ENCODE measurements at places on chromosomes 12 and 14.

DNA sequence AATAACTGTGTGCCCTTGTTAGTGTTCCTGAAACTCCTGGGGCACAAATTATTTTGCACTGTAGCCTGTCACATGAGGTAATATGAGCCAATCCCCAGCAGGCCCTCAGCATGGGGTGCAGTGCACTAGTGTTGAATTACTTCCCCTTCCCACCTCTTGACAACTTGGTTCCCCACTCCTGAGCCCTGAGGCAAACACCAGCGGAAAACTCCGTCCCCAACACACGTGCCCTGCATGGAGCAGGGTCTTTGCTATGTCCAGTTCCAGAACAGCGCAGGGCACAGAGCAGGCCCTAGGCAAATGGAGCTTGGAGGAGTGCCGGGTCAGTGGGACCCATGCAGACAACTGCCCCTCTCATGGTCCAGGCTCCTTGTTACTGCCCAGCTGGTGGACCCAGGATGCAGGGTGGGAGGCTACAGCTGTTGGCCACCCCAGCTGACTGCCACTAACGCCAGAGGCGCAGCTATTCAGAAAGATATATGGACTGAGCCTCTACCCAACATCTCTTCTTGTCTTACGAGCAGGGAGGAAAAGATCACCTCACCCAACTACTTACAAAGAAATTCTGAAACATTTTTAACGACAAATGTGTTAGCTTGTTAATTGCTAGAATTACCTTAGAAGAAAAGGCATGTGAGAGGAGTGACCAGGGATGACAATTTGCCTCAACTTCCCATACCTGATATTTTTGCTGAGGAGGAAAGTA, 71.6 kb downstream of the NT5DC3 start:
- DNase-seq = no peak

- DNase-seq = no peak
Measured at GRCh38 chr14:63899953-63900352, 47.1 kb downstream of the SYNE2 start.

DNA sequence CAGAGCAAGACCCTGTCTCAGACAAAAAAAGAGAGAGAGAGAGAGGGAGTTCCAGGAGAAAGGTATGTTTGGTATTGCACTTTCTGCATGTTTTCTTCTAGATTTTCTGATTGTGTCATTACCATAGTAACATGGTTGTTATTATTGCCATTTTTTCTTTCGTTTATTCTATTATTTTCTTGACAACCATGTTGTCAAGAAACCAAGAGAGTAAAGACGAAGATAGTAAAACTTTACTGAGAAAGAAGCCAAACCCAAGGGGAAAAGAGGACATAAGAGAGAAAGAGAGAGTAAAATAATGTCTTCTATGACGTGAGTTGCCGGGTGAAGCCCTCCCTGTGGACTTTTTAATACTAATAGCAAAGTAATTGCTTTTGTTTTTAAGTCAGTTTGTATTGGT, 1186.0 kb upstream of the SEL1L start:
- DNase-seq = no peak

GRCh38 chr12:106585521-106586277, 2.9 kb downstream of the RFX4 start:
- no peak for DNase-seq

DNA sequence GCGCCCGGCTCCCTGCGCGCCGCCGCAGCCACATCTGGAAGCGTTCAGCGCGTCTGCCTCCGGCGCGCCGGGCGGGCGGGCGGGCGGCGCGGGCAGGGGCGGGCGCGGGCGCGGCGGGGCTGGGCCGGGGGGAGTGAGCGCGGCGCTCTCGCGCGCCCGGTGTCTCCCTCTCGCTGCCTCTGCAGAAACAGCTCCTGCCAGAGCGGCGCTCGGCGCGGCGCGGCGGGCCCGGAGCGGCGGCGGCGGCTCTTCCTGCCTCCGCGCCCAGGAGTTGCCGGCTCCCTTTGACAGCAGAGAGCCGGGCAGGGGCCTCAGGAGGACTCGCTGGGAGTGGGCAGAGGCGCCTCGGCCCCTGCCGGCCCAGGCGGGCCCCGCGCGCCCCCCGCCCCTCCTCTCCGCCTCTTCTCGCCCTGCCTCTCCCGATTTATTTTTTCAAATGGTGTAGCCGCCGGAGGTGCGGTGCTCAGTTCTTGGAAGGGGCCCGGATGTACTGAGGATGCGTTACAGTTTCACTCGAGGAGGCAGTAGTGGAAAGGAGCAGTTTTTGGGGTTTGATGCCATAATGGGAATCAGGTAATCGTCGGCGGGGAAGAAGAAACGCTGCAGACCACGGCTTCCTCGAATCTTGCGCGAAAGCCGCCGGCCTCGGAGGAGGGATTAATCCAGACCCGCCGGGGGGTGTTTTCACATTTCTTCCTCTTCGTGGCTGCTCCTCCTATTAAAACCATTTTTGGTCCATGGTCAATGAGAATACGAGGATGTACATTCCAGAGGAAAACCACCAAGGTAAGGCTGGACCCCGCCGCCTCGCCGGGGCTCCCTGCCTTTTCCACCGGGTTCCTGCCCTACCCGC, at the start of gene CACNA1C:
CACNA1C (plus strand) TSS at position 162 of the 853 bp plus-strand sequence; CDS start at position 738, 576 bp downstream.
- DNase-seq = peak; percentile 16

GRCh38 chr14:62304257-62304656, 542.0 kb downstream of the SNAPC1 start:
- DNase-seq = no peak

DNA sequence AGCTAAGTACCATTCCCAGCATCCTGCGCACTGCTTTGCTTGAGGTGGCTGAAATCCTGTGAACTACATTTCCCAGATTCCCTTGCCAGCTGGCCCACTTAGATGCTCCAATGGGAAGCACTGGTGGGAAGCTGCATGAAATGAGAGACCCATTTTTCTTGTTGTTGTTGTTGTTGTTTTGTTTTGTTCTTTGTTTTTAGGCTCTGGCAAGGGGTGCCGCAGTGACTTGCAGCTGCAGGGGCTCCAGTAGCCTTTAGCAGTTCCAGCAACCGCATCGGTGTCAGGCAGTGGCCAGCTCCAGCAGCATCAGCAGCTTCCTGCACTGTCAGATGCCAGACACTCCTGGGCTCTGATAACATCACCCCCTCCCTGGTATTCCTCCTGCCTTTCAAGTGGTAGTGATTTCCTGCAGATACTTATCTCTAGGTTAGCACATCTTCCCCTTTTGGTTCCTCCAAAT, 8.8 kb upstream of the EGLN3 start:
- no peak for DNase-seq

DNA sequence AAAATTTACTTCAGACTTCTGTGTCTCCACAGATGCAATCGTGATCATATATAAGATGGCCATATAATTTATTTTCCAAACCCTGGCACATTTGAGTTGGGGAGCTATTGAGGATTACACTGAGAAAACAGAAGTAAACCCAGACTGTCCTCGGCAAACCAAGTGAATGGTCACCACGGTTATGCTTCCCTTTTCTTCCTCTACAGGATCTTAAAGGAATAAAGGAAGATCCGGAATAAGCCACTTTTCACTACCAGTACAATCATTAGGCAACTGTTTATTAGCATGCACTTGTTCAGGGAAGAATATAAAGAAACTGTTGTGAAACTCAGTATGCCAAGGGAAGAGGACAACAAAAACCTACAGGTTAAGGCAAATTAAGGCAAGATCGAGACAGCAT, 27.6 kb downstream of the SBNO1 start:
- no peak for DNase-seq

- no peak for DNase-seq
Measured at GRCh38 chr12:67526129-67526528, 122.4 kb upstream of the DYRK2 start.

GRCh38 chr14:20807304-20808161, 4.9 kb upstream of the RNASE1 start:
- no peak for DNase-seq

DNA sequence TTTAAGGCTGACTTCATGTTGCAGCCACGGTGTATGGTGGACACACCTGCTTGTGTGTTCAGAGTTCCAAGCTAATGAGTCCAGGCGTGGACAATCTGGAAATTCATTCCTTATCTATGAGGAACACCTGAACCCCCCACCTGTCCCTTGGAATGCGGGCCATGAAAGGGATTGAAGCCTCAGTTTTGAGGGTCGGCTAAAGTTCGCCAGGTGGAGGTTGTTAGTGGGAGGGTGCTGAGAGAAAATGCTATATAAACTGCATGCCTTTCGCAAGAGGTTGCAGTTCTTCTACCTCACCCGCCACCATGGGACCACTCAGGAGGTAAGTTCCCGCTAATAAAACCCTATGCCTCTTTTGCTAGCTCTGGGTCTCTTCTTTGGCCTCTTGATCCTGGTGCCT, 348.0 kb downstream of the BCL11B start:
- no peak for DNase-seq

- no peak for DNase-seq
Measured at GRCh38 chr12:99154216-99154982, 493.2 kb upstream of the GARIN6 start.

- no peak for DNase-seq
Measured at GRCh38 chr12:6778217-6778573, 5.9 kb downstream of the LAG3 start.

GRCh38 chr12:33006106-33006505, 109.5 kb upstream of the PKP2 start:
- DNase-seq = no peak

DNA sequence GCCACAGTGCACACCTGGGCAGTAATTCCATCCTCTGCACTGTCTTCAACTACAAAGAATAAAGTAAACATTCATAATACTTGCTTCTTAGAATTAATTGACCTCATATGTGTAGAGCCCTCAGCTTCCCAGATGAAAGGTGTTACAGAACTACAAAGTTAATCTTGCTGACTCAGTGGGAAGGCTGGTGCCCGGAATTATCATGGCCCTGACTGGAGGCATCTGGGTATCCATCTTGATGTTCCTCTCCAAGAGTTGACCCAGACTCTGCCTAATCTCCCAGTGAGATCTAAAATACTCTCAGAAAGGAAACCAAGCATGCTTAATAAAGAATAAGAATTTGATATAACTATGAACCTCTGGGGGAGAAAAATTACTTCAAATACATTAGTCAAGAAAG, 147.0 kb upstream of the ARID2 start:
- no peak for DNase-seq

DNA sequence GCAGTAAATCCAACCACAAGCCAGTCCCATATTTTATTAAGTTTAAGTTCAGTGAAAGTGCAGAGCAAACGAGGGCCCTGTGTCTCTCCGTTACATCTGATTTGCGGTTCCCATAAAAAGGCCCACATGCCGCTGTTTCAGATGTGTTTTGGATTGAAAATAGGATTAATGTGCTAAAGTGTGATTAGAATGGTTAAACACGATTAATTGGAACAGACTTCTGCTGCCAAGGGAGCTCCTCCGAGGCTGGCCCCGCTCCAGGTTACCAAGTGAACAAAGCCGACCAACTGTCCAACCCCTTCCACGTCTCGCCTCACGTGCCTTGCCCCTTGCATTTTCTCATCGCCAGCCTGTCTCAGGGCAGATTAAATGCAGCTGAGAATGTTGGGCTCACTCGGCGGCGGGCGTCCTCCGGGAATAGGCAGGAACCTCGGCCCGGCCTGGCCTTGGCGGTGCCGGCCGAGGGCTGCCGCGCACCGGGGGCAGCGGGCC, 166.5 kb upstream of the GSC start:
- DNase-seq = no peak

GRCh38 chr14:20904393-20905029, 13.3 kb downstream of the RNASE3 start:
- no peak for DNase-seq

- DNase-seq = no peak
Measured at GRCh38 chr12:100868487-100868886, 73.9 kb downstream of the ANO4 start.
